ENCODE measurements at places on chromosomes 4 and X. TPM values are rescaled to one million over a fixed set of nuclear protein-coding genes. Genes with fewer than 3 reads are reported as not detected.
A peak's percentile ranks its signal among the peaks of the same experiment; 100 is the strongest.

Gene MAGEA2B
- not detected for total RNA-seq

Gene POU4F2
- not detected for total RNA-seq

Gene IBSP
- not detected for total RNA-seq

Gene MAGEB10
- total RNA-seq = not detected

Gene SCD5
- total RNA-seq = 1.6 TPM

Gene CLTRN
- not detected for total RNA-seq

Gene PSMD10
- 8.2 TPM for total RNA-seq

Gene MPC1L
- not detected for total RNA-seq

Gene FRMPD4
- total RNA-seq = not detected

Gene LGI2
- total RNA-seq = 0.32 TPM

Gene PABPC4L
- not detected for total RNA-seq

Gene EMCN
- 1.2 TPM for total RNA-seq

Gene EIF2S3
- 67.5 TPM for total RNA-seq

Gene CFAP99
- not detected for total RNA-seq

Gene SPANXN3
- total RNA-seq = not detected

GRCh38 chrX:103475381-103475780 is 43.9 kb downstream of the RAB40A start:
- H3K27me3 ChIP-seq = no peaks in the 10 kb centered on the region
- no peak overlapping the region for H3K4me3 ChIP-seq
- no peaks in the 10 kb centered on the region for H3K36me3 ChIP-seq

GRCh38 chr4:10032625-10033024 is 11.3 kb upstream of the SLC2A9 start:
- peaks cover 5% of the 10 kb centered on the region for H3K4me1 ChIP-seq
- no peaks in the 10 kb centered on the region for H3K27me3 ChIP-seq
- H3K36me3 ChIP-seq = no peaks in the 10 kb centered on the region

- no peaks in the 10 kb centered on the region for H3K4me1 ChIP-seq
- peak; percentile 66 for DNase-seq
- no peaks in the 10 kb centered on the region for H3K27me3 ChIP-seq
- H3K36me3 ChIP-seq = no peaks in the 10 kb centered on the region
These were observed at the start of gene ELOVL6 for GRCh38 chr4:110198435-110199416. Gene ELOVL6 (minus strand): TSS chr4:110198615. CDS start chr4:110198335, 280 bp downstream.

DNA sequence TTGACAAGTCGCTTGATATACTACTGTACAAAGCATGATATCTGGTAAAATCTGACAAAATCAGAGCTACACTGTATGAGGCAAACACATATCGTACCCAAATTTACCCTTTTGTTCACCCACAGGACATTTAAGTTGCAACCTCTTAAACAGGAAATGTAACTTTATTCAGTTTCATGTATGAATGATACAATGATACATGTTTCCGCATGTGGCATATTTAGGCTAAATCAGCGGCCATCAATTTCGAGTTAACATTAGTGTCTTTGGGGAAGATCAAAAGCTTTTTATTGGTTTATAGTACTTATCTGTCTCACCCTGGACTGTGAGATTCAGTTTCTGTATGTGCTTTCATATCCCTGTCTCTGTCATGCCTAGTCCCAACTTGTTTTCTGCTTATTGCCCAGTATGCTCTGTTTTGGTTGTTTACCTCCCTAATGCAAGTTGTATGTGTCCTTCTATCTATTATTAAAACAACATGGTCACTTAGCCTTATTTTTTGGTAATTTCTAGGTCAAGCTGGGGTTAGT is 97.3 kb upstream of the HPRT1 start:
- H3K27me3 ChIP-seq = no peaks in the 10 kb centered on the region
- H3K36me3 ChIP-seq = no peaks in the 10 kb centered on the region
- no peak overlapping the region for H3K27ac ChIP-seq
- no peak overlapping the region for H3K4me3 ChIP-seq
- H3K4me1 ChIP-seq = no peaks in the 10 kb centered on the region

DNA sequence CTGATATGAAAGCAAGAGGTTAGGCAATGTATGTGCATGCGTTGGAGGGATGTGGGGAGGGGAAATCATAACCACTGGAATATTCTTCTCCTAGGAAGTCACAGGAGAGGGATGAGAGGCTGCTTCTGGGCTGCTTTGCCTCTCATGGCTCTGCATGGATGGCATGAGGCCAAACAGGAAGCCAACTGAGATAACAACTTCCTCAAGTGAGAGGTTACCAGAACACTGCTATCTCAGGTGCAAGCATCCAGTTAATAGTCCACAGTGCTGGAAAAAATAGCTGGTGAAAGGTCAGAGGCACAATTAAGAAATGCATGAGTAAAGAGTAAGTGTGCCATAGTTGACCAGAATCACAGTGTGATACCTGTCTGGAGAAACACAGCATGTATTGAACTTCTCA is 113.3 kb downstream of the ELOVL6 start:
- H3K27me3 ChIP-seq = no peaks in the 10 kb centered on the region
- H3K36me3 ChIP-seq = no peaks in the 10 kb centered on the region
- DNase-seq = peak; percentile 90

DNA sequence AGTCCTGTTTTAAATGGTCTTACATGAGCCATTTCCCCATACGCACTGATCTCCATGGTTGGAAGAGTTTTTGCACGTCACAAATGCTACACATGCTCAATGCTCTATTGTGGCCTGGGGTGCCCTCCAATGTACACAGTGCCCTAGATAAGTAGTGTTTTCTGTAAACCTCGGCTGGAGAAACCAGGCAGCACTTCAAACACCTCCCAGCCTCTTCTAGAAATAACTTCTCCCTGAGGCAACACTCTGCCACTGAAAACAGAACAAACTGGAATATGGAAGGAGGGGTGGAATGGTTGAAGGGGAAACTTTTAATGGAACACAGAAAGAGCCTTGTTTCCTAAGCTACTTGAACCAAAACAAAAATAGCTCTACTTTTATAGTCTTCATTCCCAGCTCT is 123.9 kb upstream of the CBR4 start:
- H3K27ac ChIP-seq = no peak overlapping the region
- no peaks in the 10 kb centered on the region for H3K36me3 ChIP-seq
- no peaks in the 10 kb centered on the region for H3K4me1 ChIP-seq
- no peak for DNase-seq
- no peak overlapping the region for H3K4me3 ChIP-seq
- no peaks in the 10 kb centered on the region for H3K27me3 ChIP-seq

DNA sequence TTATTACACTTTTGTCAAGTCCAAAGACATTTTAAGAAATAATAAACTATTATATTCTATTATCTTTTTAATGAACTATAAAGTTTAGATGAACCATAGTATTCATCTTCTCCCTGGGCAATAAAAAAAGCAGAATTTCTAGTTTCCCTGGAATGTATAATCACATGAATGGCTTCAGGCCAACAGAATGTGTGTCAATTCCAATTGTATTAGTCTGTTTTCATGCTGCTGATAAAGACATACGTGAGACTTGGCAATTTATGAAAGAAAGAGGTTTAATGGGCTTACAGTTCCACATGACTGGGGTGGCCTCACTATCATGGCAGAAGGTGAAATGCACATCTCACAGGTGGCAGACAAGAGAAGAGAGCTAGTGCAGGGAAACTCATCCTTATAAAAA is 70.7 kb upstream of the ANXA10 start:
- no peak for DNase-seq
- no peak overlapping the region for H3K27ac ChIP-seq
- H3K27me3 ChIP-seq = no peaks in the 10 kb centered on the region

GRCh38 chr4:93788712-93789111 is 39.8 kb upstream of the ATOH1 start:
- no peaks in the 10 kb centered on the region for H3K36me3 ChIP-seq
- no peak overlapping the region for H3K27ac ChIP-seq
- H3K27me3 ChIP-seq = no peaks in the 10 kb centered on the region
- H3K4me1 ChIP-seq = no peaks in the 10 kb centered on the region
- no peak overlapping the region for H3K4me3 ChIP-seq

DNA sequence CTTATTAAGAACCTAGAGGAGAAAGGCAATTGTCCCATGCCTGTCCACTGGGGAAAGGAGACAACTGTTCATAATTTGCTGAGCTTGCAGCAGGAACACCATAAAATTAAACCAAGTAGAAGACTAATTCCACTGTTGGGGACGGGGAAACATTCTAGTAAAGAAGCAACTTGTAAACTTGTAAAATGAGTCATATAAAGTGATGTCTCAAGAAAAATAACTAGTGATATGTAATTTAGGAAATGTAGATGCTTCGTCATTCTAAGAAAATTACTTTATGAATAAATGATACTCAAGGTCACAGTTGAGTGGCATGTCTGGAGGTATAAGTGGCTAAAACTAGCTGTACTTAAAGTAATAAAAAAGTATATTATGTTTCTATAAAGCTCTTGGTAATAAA is 121.2 kb upstream of the MID1 start:
- no peaks in the 10 kb centered on the region for H3K4me1 ChIP-seq
- H3K27me3 ChIP-seq = no peaks in the 10 kb centered on the region
- DNase-seq = no peak
- no peak overlapping the region for H3K27ac ChIP-seq
- no peak overlapping the region for H3K4me3 ChIP-seq

GRCh38 chr4:73589261-73589847 is 30.9 kb downstream of the RASSF6 start:
- H3K27ac ChIP-seq = no peak overlapping the region
- H3K27me3 ChIP-seq = no peaks in the 10 kb centered on the region
- H3K4me1 ChIP-seq = no peaks in the 10 kb centered on the region
- DNase-seq = no peak

GRCh38 chr4:119728185-119728584 is 99.6 kb upstream of the PDE5A start:
- H3K27ac ChIP-seq = no peak overlapping the region
- H3K4me3 ChIP-seq = no peak overlapping the region
- no peaks in the 10 kb centered on the region for H3K27me3 ChIP-seq
- DNase-seq = no peak

DNA sequence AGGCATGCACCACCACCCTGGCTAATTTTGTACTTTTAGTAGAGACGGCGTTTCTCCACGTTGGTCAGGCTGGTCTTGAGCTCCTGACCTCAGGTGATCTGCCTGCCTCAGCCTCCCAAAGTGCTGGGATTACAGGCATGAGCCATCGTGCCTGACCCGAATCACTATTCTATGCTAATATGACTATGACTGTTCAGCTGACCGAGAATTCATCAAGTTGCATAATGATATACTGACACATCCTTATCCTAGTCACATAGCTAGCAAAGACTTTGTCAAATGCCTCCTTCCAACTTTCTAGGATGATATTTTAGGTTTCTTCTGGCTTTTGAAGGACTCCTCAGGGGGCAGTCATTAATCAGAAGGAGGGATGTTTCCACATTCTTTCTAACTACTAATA is 4.8 kb upstream of the GPM6B start:
- no peaks in the 10 kb centered on the region for H3K27me3 ChIP-seq
- H3K27ac ChIP-seq = no peak overlapping the region
- no peak overlapping the region for H3K4me3 ChIP-seq
- no peak for DNase-seq
- no peaks in the 10 kb centered on the region for H3K4me1 ChIP-seq

GRCh38 chr4:68717999-68718398 is 47.5 kb upstream of the UGT2B15 start:
- no peak overlapping the region for H3K27ac ChIP-seq
- H3K4me1 ChIP-seq = no peaks in the 10 kb centered on the region
- no peak for DNase-seq
- no peaks in the 10 kb centered on the region for H3K27me3 ChIP-seq
- no peaks in the 10 kb centered on the region for H3K36me3 ChIP-seq

- no peaks in the 10 kb centered on the region for H3K36me3 ChIP-seq
- peak overlapping the region; percentile 53 for H3K27ac ChIP-seq
These were observed 32.6 kb upstream of the FAM241A start for GRCh38 chr4:112112590-112113170.

- DNase-seq = no peak
- H3K4me1 ChIP-seq = peaks cover 16% of the 10 kb centered on the region
- no peaks in the 10 kb centered on the region for H3K36me3 ChIP-seq
- no peak overlapping the region for H3K4me3 ChIP-seq
- H3K27me3 ChIP-seq = no peaks in the 10 kb centered on the region
These were observed 215.0 kb downstream of the IL15 start for GRCh38 chr4:141851246-141851891.

GRCh38 chrX:39058724-39059123 is 257.5 kb downstream of the MID1IP1 start:
- H3K4me1 ChIP-seq = no peaks in the 10 kb centered on the region
- no peaks in the 10 kb centered on the region for H3K36me3 ChIP-seq
- no peaks in the 10 kb centered on the region for H3K27me3 ChIP-seq
- DNase-seq = no peak
- no peak overlapping the region for H3K4me3 ChIP-seq
- H3K27ac ChIP-seq = no peak overlapping the region

- H3K36me3 ChIP-seq = no peaks in the 10 kb centered on the region
- H3K27ac ChIP-seq = no peak overlapping the region
- no peaks in the 10 kb centered on the region for H3K4me1 ChIP-seq
- no peaks in the 10 kb centered on the region for H3K27me3 ChIP-seq
- no peak overlapping the region for H3K4me3 ChIP-seq
These were observed 68.9 kb downstream of the RAB28 start for GRCh38 chr4:13415068-13415785.

DNA sequence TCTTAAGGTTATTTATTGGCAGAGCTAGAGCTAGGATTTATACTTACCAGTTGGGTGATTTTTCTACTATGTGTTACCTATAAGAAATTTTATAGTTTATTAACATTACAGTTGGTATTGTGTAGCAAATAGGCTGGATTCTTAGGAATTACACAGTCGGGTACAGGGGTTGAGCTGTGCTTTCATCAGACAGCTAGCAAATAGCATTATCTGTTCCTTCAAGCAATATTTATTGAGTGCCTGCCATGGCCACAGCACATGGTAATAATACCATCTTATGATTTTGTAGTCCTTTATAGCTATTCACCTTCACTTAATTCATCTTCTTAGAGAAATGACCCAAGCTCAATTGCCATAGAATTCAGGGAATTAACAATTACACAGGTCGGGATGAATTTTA is 109.4 kb upstream of the PACRGL start:
- H3K27ac ChIP-seq = no peak overlapping the region
- no peak for DNase-seq
- no peaks in the 10 kb centered on the region for H3K36me3 ChIP-seq
- peaks cover 16% of the 10 kb centered on the region for H3K4me1 ChIP-seq
- no peak overlapping the region for H3K4me3 ChIP-seq

DNA sequence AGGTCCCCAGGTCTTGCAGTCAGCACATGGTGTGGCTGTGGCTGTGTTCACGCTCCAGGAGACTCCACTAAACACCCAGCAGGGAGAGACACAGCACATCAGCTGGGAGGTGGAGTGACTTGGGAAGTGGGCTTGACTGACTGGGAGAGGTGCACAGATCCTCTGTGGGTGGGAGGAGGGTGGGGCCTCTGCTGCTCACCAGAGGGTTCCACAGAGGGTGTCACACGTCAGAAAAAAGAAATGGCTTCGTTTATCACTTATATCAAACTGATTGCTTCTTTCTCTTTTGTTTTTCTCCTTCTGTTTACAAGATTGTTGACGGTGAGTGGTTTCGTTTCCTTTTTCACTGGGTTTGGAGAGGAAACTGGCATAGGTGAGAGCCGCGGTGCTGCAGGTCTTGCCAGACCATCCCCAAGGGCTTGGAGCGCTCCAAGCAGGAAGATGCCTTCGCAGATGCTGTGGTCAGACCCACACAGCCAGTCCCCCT is 24.8 kb upstream of the FAM193A start:
- no peaks in the 10 kb centered on the region for H3K27me3 ChIP-seq
- H3K4me1 ChIP-seq = no peaks in the 10 kb centered on the region
- no peak overlapping the region for H3K27ac ChIP-seq

- DNase-seq = no peak
- H3K27me3 ChIP-seq = no peaks in the 10 kb centered on the region
- H3K36me3 ChIP-seq = no peaks in the 10 kb centered on the region
- no peak overlapping the region for H3K27ac ChIP-seq
- H3K4me1 ChIP-seq = no peaks in the 10 kb centered on the region
These were observed 29.2 kb downstream of the PRRG1 start for GRCh38 chrX:37378404-37378803.

GRCh38 chr4:15400981-15401671 is 26.7 kb upstream of the C1QTNF7 start:
- no peaks in the 10 kb centered on the region for H3K36me3 ChIP-seq
- no peaks in the 10 kb centered on the region for H3K27me3 ChIP-seq
- peak overlapping the region; percentile 64 for H3K27ac ChIP-seq
- peak; percentile 16 for DNase-seq
- no peak overlapping the region for H3K4me3 ChIP-seq
- H3K4me1 ChIP-seq = peaks cover 14% of the 10 kb centered on the region

Measured in transverse colon (tissue), 4 donors.